ENCODE measurements at places on chromosomes 7 and 10. TPM values are rescaled to one million over a fixed set of nuclear protein-coding genes. Genes with fewer than 3 reads are reported as not detected.

DNA sequence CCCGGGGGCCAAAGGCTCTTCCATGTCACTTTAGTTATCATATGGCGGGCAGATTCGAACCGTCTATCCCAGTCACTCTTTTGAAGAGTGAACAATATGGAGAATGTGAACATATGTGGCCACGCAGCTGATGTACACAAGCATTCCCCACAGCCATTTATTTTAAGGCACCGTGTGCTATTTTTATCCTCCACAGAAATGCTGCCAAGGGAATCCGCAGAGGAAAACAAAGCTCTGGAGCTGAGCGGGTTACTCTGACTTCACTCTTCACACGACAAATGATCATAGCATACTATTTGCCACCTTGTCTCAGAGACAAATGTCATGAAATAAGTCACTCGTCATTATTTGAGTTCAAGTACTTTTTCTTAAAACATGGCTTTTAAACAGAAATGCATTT is 100.3 kb downstream of the CTBP2 start:
- H3K4me1 ChIP-seq = peaks cover 63% of the 10 kb centered on the region
- DNase-seq = no peak
- H3K4me3 ChIP-seq = no peak overlapping the region
- no peaks in the 10 kb centered on the region for H3K27me3 ChIP-seq
- peak overlapping the region; percentile 98 for H3K27ac ChIP-seq

C7orf33 gene
- total RNA-seq = not detected

DNA sequence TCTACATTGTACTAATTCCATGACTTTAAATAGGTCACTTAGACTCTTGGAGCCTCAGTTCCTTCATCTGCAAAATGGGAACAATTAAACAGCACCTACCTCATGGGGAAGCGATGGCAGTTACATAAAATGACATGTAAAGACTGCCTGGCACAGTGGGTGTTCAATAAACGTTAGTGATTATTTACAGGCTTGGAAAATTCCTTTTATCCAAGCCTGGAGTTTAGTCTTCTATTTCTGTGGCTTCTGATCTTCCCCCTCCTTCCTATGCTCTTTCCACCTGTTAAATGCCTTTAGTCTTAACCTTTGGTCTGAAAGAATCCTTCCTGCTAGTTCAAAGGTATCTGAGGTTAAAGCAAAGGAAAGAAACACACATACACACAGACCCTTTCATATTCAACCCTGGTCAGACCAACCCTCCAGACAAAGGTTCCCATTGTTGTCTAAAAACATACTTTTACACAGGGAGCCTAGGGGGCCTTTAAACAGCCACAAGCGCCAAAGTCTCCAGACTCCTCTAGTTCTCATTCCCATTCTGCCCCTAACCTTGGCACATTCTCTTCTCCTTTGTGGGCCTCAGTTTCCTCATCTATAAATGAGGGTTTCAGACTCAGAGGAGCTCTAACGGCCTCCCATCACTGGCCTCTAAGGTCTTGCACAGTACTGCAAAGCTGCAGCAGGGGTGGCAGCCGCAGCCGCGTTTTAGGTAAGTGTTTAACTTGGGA is 21.4 kb downstream of the SORBS1 start:
- no peak for DNase-seq
- no peaks in the 10 kb centered on the region for H3K36me3 ChIP-seq
- no peak overlapping the region for H3K4me3 ChIP-seq
- H3K4me1 ChIP-seq = peaks cover 2% of the 10 kb centered on the region
- no peak overlapping the region for H3K27ac ChIP-seq
- H3K27me3 ChIP-seq = no peaks in the 10 kb centered on the region

DNA sequence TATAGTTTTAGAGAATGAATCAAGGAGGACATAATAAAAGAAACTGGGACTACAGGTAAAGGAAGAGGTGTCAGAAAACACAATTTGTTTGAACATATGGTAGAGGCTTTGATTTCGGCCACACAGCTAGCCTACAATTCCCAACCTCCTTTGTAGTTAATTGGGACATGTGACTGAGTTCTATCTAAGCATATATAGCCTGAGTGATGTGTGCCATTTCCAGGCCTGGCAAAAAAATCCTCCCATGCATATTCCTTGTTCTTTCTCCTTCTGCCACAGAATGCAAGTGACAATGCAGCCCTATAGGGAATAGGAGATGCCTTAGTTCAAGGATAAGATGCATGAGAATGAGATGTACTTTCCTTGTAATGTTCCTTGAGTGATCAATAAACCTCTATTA is 590.7 kb upstream of the STEAP1 start:
- no peak for DNase-seq
- no peaks in the 10 kb centered on the region for H3K4me1 ChIP-seq
- H3K27me3 ChIP-seq = no peaks in the 10 kb centered on the region
- no peak overlapping the region for H3K27ac ChIP-seq

DNA sequence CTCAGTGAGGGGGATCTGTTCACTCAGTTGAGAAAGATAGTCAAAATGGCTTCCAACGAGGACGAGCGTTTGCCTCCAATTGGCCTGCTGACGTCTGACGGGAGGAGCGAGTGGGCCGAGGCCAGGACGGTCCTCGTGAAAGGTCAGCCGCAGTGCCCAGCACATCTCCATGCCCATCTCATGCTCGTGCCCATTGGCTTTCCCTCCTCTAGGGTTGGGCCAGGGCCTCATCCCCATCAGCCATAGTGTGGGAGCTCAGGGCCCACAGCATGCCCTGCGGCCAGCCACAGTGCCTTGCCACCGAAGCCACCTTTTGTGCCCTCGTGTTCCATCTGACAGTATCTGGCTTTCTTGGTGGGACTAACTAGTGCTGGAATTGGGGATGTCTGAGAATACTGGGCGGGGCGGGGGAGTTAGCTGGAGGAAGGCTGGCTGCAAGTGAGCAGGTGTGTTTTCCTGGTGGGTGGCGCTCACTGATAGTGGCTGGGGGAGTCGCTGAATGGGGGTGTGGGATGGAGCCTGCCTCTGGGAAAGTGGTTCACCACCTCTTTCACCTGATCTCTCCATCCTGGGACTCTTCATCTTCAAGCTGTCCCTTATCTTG is 13.9 kb downstream of the CHAT start:
- DNase-seq = no peak
- no peaks in the 10 kb centered on the region for H3K36me3 ChIP-seq
- H3K4me1 ChIP-seq = no peaks in the 10 kb centered on the region
- no peaks in the 10 kb centered on the region for H3K27me3 ChIP-seq

PLEKHS1 gene
- 5.7 TPM for total RNA-seq

DOCK4 gene
- 27.3 TPM for total RNA-seq

GRCh38 chr10:91796331-91797047 is 1.7 kb upstream of the TNKS2 start:
- no peaks in the 10 kb centered on the region for H3K36me3 ChIP-seq
- H3K4me1 ChIP-seq = peaks cover 3% of the 10 kb centered on the region
- H3K4me3 ChIP-seq = peak overlapping the region; percentile 81
- peak; percentile 55 for DNase-seq

Measured in ovary (tissue), 10 donors.